ENCODE measurements at places on chromosomes 13 and 19. TPM values are rescaled to one million over a fixed set of nuclear protein-coding genes. Genes with fewer than 3 reads are reported as not detected.

DNA sequence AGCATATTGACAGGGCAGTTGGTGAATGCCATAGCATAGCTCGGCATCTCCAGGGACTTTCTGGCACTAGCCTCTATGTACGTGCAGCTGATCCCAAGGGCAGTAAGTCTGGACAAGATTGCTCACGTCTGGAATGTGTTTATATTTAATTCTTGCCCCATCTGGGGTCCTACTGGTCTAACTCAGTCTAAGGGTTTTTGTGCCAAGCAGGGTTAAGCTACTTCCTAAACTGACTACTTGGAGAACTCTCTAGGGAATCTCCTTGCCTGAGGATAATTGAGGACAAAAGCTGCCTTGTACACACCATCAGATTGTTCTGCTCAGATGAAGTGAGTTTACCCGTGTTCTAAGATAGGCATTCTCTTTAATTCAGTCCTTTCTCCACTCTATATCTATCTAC, 358.1 kb downstream of the MYO16 start:
- DNase-seq = no peak

ZNF177 gene
- total RNA-seq = 3.5 TPM

DNA sequence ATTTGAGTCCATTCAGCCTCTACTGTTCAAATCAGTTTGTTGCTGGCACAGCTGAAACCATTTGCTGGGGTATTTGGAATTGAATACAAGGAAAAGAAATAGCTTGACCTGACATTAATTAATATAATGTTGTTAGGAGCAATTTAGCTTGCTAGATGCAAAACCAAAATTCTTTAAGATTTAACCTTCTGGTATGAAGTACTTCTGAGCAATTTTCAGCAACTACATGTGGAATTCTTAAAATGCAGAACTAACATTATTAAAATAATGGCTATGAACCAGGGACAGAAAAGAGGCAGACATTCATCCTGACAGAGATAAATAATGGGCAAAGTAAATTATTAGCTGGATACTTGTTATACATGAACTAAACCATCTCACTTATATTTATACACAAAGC, 160.0 kb upstream of the MIR17HG start:
- DNase-seq = no peak

TEX101 gene
- total RNA-seq = not detected

GRCh38 chr19:35160629-35161433, 6.3 kb downstream of the FXYD5 start:
- DNase-seq = no peak

COL5A3 gene
- total RNA-seq = 8.7 TPM

GRCh38 chr13:24539500-24540165, 27.1 kb upstream of the PARP4 start:
- DNase-seq = no peak

GRCh38 chr13:79775830-79776229, 294.9 kb downstream of the NDFIP2 start:
- DNase-seq = no peak

ZNF99 gene
- 0.11 TPM for total RNA-seq

DNA sequence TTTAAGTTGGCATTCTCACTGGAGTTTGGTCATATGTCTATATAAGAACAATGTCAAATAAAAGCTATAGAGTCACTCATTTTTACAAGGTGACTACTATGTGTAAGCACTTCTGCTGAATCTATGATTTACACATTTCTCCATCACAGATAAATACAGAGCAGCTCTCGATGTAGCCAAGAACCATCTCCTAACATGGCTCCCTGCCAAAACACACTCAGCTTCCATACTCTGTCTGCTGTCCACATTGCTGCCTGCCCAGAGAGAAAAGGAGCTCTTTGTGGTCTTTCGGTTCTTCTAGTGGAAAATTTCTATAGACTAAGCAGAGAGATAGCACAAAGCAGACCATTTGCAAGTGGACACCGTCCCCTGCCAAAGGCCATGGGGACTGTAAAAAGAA, 190.9 kb upstream of the KLF12 start:
- no peak for DNase-seq

GRCh38 chr19:23263396-23263795, 13.2 kb upstream of the ZNF724 start:
- no peak for DNase-seq

- no peak for DNase-seq
Observed at GRCh38 chr13:23551213-23552008, 18.8 kb upstream of the TNFRSF19 start.

DNA sequence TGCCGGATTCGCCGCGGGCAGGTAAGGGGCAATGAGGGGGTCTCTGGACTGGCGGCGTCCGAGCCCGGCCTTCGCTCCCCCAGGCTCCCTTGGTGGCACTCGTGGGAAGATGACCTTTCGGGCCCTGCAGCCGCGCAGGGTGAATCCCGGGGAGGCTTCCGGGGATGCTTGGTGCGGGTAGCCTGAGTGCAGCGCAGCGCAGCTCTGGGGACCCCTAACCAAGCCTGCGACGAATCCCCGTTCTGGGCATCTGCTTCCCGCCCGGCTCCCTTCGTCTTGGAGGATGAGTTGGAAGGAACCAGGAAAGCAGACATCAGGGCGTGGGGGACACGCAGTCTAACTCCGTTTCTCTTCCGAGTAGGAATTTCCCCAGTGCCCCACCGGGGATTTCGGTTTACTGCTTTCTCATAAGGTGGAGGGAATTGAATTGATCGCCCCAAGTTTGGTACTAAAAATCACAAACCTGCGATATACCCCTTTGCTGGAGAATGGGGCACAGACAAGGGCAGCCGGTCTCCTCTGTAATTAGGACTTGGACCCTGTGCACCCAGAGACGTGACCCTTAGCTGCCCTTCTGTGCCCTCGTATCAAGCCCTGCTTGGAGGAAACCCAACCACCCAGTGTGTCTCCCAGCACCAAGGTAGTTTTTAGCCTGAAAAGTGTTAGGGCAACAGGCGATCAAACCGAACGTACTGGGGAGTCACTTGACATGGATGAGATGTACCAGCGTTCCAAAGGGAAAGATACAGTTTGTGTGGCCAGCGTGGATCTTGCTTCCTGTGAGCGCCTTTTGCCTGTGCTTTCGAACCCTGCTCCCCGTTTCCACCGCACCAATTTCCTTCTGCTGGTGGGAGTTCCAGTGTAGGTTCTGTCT, 1.0 kb downstream of the GPC5 start:
- DNase-seq = no peak

DNA sequence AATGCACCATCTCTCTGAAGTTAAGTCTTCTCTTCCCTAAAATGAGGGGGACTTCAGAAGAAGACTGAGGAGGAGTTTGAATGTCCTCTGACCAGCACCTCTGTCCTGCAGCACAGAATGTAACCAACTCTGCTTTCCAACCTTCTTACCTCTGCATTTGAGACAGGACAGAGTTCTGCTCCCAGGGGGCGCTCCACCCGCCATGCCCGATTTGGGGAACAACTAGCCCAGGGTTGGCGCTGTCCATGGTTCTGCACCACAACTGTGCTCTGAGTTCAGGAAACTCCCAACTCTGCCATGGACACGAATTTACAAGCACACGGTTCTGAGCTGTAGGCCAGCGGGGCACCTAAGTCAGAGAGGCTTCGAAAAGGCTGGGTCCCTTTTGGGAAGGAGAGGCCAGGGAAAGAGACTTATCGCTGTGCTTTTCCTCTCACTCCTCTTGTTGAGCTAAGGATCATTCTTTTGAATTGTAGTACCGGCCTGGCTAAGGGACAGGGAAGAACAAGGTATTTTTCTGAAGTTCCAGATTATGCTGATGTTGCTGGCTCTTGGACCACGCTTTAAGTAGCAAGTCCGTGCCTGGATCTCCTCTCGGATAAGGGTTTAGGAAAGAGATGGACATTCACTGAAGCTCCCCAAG, 22.2 kb downstream of the SIGLEC5 start:
- DNase-seq = peak; percentile 79

- DNase-seq = peak; percentile 40
Observed at GRCh38 chr19:49591731-49592485, 926 bp downstream of the PRR12 start.

- DNase-seq = no peak
Observed at GRCh38 chr19:45762870-45763631, 6.0 kb downstream of the SIX5 start.

FXYD3 gene
- total RNA-seq = 1.1 TPM

DNA sequence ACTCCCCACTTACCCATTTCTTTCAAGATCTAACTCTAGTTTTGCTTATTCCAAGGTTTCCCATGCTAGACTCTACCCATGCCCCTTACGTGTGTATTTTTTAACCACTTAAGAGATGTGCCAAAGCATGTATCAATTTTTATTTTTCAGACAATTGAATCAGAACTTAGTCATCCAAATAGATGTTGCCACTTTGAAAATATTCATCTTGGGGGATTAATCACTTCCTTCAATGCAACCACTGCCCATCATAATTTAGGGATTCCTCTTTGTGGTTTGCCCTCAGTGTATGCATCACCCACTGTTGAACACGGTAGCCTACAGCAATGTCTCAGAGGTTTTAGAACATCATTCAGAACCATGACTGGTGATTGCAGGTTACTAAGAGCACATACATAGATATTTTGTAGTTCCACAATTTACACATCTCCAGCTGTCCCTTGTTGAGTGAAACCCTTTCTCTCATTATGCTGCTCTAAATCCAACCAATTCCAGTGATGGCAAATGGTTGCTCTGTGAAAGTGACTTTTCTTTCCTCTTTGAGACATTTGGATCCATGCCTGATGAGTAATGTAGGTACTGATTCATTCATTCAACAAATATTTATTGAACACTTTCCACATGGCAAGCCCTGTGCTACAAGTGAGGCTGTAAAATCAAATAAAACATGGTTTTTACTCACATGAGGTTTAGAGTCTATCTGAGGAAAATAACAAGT, 60.6 kb upstream of the SERP2 start:
- DNase-seq = no peak

- DNase-seq = no peak
Observed at GRCh38 chr13:107866941-107867623, 348.3 kb downstream of the LIG4 start.

- DNase-seq = peak; percentile 59
Observed at GRCh38 chr13:46179491-46179908, 2.5 kb downstream of the LCP1 start.

CYP4F8 gene
- total RNA-seq = not detected

TTC9B gene
- total RNA-seq = not detected

SACS gene
- total RNA-seq = 9.4 TPM

U2AF1L4 gene
- 24.9 TPM for total RNA-seq

GRCh38 chr19:7928741-7929701, 3.1 kb upstream of the CTXN1 start:
- DNase-seq = no peak

GRCh38 chr13:46720189-46720588, 76.8 kb downstream of the ESD start:
- DNase-seq = no peak

DNA sequence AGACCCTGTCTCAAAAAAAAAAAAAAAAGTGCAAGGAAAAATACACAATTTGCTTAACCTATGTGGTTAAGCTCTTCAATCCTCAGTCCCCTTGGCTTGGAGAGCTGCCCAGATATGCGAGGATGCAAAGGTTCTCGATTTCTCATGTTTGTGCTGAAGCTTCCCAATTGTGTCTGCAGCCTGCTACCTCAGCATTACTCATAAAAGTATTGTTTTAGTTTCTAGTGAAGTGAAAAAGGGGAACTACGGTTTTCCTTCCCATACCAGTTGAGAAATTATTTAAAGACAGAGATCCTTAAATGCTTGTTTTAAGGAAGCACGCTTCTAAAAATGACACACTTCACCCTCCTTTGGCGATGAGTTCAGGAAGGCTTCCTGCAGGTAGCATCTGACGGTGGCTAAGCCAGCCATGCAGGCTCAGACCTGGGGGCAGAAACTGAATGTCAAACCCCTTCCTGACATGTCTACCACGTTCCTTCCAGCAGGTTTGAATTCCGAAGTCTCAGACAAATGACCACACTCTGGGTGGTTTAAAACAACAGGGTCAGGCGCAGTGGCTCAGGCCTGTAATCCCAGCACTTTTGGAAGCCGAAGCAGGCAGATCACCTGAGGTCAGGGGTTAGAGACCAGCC, 47.9 kb downstream of the RUBCNL start:
- DNase-seq = peak; percentile 28

DNA sequence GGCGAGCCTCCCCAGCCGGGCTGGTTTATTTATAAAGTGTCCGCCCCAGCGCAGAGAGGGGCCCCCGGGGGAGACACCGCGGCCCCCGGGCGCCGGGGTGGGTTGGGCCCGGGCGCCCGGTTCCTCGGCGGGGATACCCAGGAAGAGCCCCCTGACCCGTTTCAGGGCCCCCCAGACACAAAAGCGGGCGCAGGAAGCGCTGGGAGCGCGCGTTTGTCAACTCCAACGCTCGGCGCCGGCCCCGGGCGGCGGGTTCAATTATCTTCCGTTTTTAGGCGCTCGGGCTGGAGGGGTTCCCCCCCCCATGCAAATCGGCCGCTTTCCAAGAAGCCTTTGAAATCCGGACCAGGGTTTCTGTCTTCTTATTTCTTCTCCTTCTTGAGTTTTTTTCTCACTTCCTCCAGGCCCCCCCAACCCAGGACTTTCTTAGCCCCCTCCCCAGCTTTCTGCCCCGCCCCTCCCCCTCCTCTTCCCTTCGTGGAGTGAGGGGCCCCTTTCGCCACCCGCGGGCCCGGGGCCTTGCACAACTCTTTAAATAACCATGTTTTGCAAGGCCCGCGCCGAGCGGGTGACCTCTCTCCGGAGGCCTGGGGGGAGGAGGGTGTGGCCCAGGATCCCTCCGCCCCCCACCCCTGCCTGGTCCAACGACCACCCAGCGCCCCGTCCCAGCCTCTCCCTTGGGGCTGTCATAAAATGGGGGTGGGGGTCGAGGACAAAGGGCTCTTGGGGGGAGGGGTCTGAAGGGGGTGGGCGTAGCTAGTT, 935 bp downstream of the ARID3A start:
- peak; percentile 70 for DNase-seq

DNA sequence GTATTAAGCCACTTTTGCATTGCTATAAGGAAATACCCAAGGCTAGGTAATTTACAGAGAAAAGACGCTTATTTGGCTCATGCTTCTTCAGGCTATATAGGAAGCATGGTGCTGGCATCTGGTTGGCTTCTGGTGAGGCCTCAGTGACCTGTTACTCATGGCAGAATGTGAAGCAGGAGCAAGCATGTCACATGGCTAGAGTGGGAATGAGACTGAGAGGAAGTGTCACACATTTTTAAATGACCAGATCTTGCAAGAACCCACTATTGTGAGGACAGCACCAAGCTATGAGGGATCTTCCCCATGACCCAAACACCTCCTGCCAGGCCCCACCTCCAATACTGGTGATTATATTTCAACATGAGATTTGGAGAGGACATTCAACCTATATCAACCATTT, 25.7 kb upstream of the IGFL4 start:
- DNase-seq = no peak

GRCh38 chr19:6253954-6254733, 25.6 kb downstream of the MLLT1 start:
- DNase-seq = no peak

DNA sequence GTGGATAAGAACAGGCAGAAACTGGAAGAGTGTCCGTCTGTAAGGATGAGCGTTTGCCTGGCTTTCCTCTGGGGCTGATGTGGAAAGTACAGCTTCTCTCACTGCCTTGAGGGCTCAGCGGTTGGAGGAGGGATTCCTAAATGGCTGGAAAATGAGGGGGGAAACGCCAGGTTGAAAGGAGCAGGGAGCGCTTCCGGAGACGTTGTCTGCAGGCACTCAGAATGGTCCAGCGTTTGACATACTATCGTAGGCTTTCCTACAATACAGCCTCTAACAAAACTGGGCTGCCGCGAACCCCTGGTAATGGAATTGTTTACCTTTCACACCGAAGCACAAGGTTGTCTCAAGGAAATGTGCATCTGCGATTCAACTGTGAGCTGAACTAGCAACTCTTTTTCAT, 39.9 kb downstream of the MRPL57 start:
- no peak for DNase-seq

ZNF134 gene
- 13.3 TPM for total RNA-seq

OLFM2 gene
- 1.7 TPM for total RNA-seq

- DNase-seq = no peak
Observed at GRCh38 chr13:26503826-26504594, 53.5 kb upstream of the WASF3 start.

All from left ventricle myocardium inferior (tissue), 1 donor.